ENCODE measurements at places on chromosomes 7 and 10. TPM values are rescaled to one million over a fixed set of nuclear protein-coding genes. Genes with fewer than 3 reads are reported as not detected.

The FEZF1 gene
- total RNA-seq: not detected

- H3K4me3 ChIP-seq: no peak overlapping the region
- no peaks in the 10 kb centered on the region for H3K4me1 ChIP-seq
- peaks cover 9% of the 10 kb centered on the region for H3K27me3 ChIP-seq
- no peak for DNase-seq
- H3K27ac ChIP-seq: no peak overlapping the region
Measured at GRCh38 chr10:51956822-51957221, 257.4 kb upstream of the CSTF2T start.

The CEP55 gene
- total RNA-seq: 68.2 TPM

DNA sequence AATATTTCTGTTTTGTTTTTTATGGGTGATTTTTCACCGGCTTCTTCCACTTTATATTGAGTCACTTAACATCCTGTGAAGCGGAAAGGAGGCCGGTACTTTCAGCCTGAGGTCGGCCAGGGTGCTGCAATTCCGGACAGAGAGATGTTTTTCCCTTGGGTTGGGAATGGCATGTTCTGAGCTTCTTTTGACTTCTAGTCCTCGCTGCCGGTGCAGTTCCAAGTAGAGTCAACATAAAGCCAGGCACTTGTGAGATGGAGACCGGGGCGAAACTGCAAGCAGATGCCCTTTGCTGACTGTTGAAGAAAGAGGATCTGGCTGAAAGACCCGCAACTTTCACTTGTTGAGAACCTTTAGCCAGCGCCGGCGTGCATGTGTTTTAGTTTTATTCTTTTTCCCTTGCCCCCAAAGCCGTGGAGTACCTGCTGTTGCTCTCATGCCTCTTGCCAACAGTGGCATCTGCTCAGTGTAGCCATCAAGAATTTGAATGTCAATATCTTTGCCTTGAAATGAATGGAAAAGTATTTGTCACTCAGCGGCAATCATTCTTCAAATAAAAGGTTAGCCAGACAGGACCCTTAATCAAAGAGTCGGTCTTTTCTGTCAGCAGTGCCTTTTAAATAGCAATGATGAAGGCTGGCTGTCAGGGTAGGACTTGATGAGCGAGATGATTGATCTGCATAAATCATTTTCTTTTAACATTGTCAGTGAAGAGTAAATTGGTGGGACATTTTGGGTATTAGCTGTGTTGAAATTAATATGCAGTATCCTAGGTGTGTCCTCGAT is 351.2 kb downstream of the LRMDA start:
- peaks cover 7% of the 10 kb centered on the region for H3K27me3 ChIP-seq
- H3K4me1 ChIP-seq: no peaks in the 10 kb centered on the region
- no peaks in the 10 kb centered on the region for H3K36me3 ChIP-seq
- H3K27ac ChIP-seq: no peak overlapping the region

The SPDYE9 gene
- total RNA-seq: not detected

- no peaks in the 10 kb centered on the region for H3K36me3 ChIP-seq
- H3K4me1 ChIP-seq: no peaks in the 10 kb centered on the region
- H3K27ac ChIP-seq: no peak overlapping the region
- H3K27me3 ChIP-seq: no peaks in the 10 kb centered on the region
Measured at GRCh38 chr7:125396466-125397151, 467.0 kb upstream of the POT1 start.

GRCh38 chr10:69088801-69089501 is 1.0 kb downstream of the SRGN start:
- peaks cover 69% of the 10 kb centered on the region for H3K4me1 ChIP-seq
- DNase-seq: peak; percentile 61
- H3K4me3 ChIP-seq: peak overlapping the region; percentile 89
- peaks cover 37% of the 10 kb centered on the region for H3K36me3 ChIP-seq

DNA sequence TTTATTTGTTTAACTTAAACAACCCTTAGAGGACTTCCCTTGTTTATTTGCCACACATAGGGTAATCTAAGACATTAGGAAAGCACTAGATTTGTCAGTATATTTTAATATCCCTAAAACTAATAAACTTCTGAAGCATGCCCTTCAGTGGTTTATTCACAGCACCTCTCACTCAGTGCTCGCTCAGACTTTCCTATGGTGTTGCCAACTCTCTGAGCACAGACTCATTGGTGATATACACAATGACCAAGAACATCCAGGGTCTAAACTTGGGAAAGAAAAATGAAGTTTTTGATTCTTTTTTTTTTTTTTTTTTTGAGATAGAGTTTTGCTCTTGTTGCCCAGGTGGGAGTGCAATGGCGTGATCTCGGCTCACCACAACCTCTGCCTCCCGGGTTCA is 82.2 kb downstream of the RAB11FIP2 start:
- no peaks in the 10 kb centered on the region for H3K36me3 ChIP-seq
- no peak for DNase-seq
- no peak overlapping the region for H3K27ac ChIP-seq
- no peak overlapping the region for H3K4me3 ChIP-seq
- H3K4me1 ChIP-seq: no peaks in the 10 kb centered on the region
- H3K27me3 ChIP-seq: peaks cover 5% of the 10 kb centered on the region

- DNase-seq: no peak
- H3K27me3 ChIP-seq: no peaks in the 10 kb centered on the region
- no peaks in the 10 kb centered on the region for H3K36me3 ChIP-seq
- H3K27ac ChIP-seq: no peak overlapping the region
- H3K4me1 ChIP-seq: peaks cover 44% of the 10 kb centered on the region
Measured at GRCh38 chr10:35412003-35412723, 75.9 kb downstream of the CCNY start.

GRCh38 chr10:79273604-79274003 is 73.7 kb upstream of the PPIF start:
- no peaks in the 10 kb centered on the region for H3K4me1 ChIP-seq
- H3K36me3 ChIP-seq: peaks cover 8% of the 10 kb centered on the region
- no peak overlapping the region for H3K4me3 ChIP-seq
- no peak overlapping the region for H3K27ac ChIP-seq
- no peaks in the 10 kb centered on the region for H3K27me3 ChIP-seq
- DNase-seq: no peak

DNA sequence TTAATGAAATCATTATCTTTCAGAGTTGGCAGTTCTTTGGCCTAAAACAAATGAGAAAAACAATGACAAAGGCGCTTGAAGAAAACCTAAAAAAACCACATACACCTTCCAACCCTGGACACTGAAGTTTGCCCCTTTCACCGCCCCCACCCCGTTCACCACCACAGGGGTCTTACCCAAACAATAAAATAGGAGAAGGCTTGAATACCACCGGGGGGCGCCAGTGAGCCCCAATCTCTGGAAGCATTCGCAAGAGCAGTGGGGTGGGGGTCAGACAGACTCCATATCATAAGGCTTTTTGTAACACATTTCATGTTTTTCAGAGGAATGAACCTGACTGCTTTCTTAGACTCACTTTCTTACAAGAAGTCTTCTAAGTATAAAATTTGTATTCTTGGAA is 163.6 kb downstream of the PIP4K2A start:
- peaks cover 3% of the 10 kb centered on the region for H3K4me1 ChIP-seq
- peaks cover 27% of the 10 kb centered on the region for H3K36me3 ChIP-seq
- DNase-seq: peak; percentile 77
- H3K27ac ChIP-seq: no peak overlapping the region

DNA sequence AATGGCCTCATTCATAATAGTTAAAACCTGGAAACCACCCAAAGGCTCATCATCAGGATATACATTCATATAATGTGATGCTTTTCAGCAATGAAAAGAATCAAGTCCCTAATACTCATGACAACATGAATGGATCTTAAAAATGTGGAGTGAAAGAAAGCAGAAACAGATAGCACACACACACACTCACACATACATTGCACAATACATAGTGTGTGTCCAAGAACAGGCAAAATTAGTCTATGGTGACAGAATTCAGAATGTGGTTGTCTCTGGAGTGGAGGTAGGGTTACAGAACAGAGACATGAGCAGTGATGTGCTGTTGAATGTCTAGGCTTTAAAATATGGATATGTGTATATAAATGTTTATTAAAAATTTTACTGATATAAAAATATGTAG is 419.9 kb upstream of the PCDH15 start:
- no peak for DNase-seq
- H3K27ac ChIP-seq: no peak overlapping the region
- H3K4me1 ChIP-seq: no peaks in the 10 kb centered on the region
- H3K27me3 ChIP-seq: no peaks in the 10 kb centered on the region

- no peaks in the 10 kb centered on the region for H3K4me1 ChIP-seq
- no peak for DNase-seq
- H3K27me3 ChIP-seq: no peaks in the 10 kb centered on the region
Measured at GRCh38 chr10:105609451-105609850, 968.4 kb downstream of the SORCS3 start.

The TMEM184A gene
- total RNA-seq: not detected

DNA sequence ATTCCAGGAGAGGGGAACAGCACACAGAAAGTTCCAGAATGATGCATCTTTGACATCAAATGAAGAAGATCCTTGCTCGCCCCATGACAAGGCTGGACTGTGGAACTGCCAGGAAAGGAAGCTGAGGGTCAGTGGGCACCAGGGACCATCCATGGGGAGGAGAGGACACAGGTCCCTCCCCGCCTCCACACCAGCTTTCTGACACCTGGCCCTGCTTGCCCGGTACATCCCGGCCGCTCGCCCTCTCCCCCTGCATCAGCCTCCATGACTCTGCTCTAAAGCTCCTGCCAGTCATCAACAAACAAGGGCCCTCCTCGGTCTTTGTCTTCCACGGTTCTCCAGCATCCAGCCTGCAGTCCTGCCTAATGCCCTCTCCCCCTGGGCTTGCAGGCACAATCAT is 222.3 kb downstream of the GRID1 start:
- H3K36me3 ChIP-seq: no peaks in the 10 kb centered on the region
- no peak overlapping the region for H3K27ac ChIP-seq
- no peaks in the 10 kb centered on the region for H3K4me1 ChIP-seq

DNA sequence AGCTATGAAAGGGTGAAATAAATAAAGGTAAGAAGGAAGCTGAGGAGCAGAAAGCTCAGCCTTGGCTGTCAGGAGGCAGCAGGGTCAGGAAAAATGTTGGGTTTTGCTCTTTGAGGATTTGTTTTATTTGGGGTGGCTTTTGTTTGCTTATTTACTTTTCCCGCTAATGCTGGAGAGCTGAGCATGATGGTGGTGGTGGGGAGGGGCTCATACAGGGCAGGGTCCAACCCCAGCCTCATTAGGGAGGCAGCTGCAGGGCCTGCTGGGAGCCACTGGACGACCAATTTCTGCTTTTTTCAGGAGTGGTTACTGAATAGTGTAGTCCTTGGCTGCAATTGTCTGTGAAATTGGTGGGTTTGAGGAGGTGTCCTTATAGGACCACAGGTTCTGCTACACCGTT is 36.3 kb downstream of the CCM2 start:
- H3K36me3 ChIP-seq: peaks cover 23% of the 10 kb centered on the region
- H3K4me3 ChIP-seq: peak overlapping the region; percentile 4
- H3K4me1 ChIP-seq: peaks cover 76% of the 10 kb centered on the region
- no peak for DNase-seq

GRCh38 chr10:81569488-81569887 is 305.5 kb upstream of the NRG3 start:
- H3K36me3 ChIP-seq: peaks cover 2% of the 10 kb centered on the region
- H3K27me3 ChIP-seq: no peaks in the 10 kb centered on the region
- peaks cover 1% of the 10 kb centered on the region for H3K4me1 ChIP-seq
- no peak overlapping the region for H3K4me3 ChIP-seq
- no peak for DNase-seq

- H3K4me3 ChIP-seq: no peak overlapping the region
- H3K27me3 ChIP-seq: no peaks in the 10 kb centered on the region
- no peaks in the 10 kb centered on the region for H3K4me1 ChIP-seq
- no peak overlapping the region for H3K27ac ChIP-seq
- H3K36me3 ChIP-seq: no peaks in the 10 kb centered on the region
Measured at GRCh38 chr7:31986878-31987518, 83.2 kb downstream of the PDE1C start.

The DENND2A gene
- not detected for total RNA-seq

DNA sequence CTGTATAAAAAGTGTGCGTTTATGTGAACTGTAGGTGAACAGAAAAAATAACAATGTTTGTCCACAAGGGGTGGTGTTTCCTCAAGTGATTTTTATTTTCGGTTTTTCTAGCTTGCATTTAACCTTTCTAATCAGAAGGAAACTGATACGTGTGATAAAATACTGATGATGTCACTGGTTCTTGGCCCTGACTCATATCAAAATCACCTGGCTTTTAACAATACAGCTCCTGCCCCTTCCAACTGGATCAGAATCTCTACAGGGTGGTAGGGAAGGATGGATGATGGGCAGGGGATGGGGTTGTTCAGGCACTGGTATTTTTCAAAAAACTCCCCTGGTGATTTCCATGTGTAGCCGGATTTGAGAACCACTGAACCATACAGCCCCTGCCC is 10.9 kb downstream of the NPFFR1 start:
- H3K4me3 ChIP-seq: no peak overlapping the region
- H3K4me1 ChIP-seq: peaks cover 22% of the 10 kb centered on the region
- no peaks in the 10 kb centered on the region for H3K27me3 ChIP-seq
- H3K36me3 ChIP-seq: no peaks in the 10 kb centered on the region
- H3K27ac ChIP-seq: peak overlapping the region; percentile 56
- DNase-seq: peak; percentile 35

The AEBP1 gene
- 10.1 TPM for total RNA-seq

DNA sequence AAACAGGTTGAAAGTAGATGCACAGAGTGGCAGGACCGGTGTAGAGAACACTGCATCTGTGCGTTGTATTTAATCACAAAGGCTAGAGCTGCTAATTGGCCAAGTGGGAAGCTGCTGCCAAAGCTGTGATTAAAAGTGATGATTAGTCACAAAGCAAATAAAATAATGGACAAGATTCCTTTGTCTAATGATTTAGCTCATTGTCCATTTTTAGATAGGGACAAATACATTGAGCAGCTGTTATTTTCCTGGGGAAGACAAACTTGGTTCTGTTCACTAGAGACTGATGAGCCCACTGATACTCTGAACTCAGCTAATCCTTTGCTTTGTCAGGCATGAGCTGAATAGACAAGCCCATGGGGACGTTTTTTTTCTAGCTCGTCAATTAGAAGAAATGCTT is 19.7 kb downstream of the UBE3C start:
- H3K4me3 ChIP-seq: no peak overlapping the region
- DNase-seq: no peak
- no peaks in the 10 kb centered on the region for H3K27me3 ChIP-seq
- H3K4me1 ChIP-seq: peaks cover 35% of the 10 kb centered on the region

The CRYGN gene
- not detected for total RNA-seq

DNA sequence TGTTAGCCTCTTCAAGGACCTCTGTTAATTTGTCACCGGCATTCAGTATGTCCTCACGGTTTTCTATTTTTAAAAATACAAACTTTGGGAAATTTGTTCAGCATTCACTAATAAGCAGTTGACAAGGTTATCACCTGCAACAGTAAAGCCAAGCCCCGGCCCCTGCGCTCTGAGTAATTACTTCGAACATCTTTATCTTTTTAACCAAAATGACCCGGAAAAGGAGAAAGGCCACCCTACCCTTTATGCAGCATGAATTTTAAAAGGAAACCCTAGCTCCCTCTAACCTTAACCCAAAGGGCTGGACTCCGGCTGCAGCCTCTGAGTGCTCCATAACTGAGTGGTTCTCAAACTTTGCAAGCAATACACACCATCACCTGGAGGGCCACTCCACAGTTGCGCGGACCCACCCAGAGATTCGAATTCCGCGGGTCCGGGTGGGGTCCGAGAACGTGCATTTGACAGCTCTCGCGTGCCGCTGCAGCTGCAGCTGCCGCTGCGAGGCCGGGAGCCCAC is 940 bp downstream of the NSMCE4A start:
- H3K4me1 ChIP-seq: peaks cover 24% of the 10 kb centered on the region
- H3K27me3 ChIP-seq: no peaks in the 10 kb centered on the region
- H3K27ac ChIP-seq: no peak overlapping the region
- peaks cover 18% of the 10 kb centered on the region for H3K36me3 ChIP-seq
- no peak for DNase-seq
- H3K4me3 ChIP-seq: peak overlapping the region; percentile 76

Measured in activated naive CD4-positive, alpha-beta T cell treated with anti-CD3 and anti-CD28 coated beads for 36 hours (primary cell).